ENCODE measurements at places on chromosomes 1 and 21.

DNA sequence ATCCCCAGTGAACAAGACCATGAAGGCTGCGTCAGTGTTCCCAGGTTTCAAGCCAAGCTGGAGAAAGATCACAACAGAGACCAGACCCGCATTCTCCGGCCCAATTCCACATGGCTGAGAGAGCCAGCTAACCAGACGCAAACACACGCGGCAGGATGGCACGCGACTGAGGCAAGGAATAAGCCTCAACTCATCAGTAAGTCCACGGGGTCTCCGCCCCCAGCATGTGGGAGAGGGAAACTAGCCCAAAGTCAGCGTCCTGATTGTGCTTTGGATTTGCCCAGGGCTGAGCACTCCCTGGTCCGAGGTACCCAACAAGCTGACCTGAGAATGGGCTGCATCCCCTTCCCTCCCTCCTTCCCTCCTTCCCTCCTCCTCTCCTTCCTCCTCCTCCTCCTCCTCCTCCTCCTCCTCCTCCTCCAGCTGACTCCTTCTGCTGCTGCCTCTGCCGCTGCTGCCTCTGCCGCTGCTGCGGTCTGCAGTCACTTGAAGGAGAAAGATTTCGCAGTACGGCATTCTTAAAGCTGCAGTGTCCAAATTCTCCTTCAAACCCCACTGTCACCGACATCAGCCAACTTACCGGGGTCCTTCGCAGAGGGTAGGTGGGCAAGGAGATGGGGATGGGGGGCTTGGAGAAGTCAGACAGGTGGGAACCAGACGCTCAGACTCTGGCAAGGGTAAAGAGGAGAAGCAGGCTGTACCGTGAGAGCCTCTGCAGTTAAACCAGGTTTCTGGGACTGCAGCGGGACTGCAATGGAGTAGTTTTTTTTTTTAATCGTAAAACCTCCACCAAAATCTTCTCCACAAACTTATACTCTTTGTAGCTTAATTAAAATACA is 33.0 kb upstream of the H6PD start:
- peak; percentile 49 for DNase-seq

DNA sequence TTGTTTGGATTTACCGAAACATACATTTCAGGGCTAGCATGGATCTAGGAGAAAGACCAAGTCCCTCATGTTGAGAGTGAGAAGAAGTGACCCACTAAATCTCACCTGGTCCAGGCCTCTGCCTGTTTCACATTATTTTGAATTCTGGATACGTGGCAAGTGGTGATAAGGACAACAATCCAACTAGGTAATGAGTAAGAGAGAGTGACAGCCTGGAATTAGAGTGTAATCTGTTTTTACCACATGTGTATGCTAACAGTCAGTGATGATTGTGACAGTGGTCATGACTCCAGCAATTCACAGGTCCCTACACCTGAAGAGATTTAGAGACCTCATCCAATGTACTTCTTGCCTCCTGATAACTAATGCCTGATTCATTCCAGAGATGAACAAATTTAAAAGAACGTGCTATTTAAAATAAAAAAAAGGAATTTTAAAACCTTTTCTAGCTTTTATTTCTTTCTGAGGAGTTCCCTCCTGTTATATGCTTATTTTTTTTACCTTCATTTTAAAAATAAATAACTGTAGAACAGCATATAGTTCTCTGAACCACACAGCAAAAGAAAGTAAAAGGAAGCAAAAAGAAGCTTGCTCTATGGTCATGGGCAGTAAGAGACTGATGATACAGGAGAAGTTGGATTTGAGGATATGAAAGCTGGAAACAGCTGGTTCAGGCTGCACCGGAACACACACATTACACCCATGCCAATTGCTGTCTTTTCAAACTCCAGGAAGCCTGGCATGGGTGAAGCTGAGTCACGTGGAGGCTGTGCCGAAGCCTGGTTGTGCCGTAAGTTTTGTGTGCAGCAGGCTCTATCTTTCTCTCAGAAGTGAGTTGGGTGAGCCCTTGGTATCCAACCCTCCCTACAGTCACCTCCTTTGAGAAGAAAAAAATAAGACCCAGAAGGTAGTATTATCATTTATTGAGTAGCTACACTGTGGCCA is 14.7 kb downstream of the C1orf116 start:
- no peak for DNase-seq

- no peak for DNase-seq
These were observed 240.8 kb upstream of the NR5A2 start for GRCh38 chr1:199786695-199787094.

GRCh38 chr1:211257826-211258225 is 1.3 kb upstream of the RCOR3 start:
- no peak for DNase-seq

GRCh38 chr1:53511933-53512806 is 53.0 kb downstream of the DMRTB1 start:
- DNase-seq = no peak

DNA sequence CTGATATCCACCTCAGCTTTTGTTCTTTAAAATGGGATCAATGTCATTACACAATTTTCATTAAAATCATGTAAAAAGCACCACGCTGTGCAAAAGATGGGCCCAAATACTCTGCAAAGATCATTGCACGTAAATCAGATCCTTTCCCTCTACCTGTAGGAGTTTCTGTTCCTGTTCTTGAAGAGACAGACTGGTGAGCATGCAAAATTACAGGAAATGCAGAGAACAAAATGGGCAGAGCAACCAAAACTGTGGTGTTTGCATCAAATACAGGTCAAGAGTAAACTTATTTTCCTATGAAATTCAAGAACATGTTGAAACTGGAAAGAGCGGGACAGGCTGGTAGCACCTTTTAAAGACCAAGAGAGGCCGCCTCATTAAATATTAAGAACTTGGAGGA is 294.9 kb upstream of the ADGRL2 start:
- no peak for DNase-seq

GRCh38 chr1:189323091-189323490 is 1154.6 kb downstream of the BRINP3 start:
- DNase-seq = no peak

GRCh38 chr1:104671684-104672353 is 922.1 kb downstream of the AMY1C start:
- DNase-seq = no peak

- DNase-seq = no peak
These were observed 34.9 kb upstream of the RUNX3 start for GRCh38 chr1:24964811-24965570.

DNA sequence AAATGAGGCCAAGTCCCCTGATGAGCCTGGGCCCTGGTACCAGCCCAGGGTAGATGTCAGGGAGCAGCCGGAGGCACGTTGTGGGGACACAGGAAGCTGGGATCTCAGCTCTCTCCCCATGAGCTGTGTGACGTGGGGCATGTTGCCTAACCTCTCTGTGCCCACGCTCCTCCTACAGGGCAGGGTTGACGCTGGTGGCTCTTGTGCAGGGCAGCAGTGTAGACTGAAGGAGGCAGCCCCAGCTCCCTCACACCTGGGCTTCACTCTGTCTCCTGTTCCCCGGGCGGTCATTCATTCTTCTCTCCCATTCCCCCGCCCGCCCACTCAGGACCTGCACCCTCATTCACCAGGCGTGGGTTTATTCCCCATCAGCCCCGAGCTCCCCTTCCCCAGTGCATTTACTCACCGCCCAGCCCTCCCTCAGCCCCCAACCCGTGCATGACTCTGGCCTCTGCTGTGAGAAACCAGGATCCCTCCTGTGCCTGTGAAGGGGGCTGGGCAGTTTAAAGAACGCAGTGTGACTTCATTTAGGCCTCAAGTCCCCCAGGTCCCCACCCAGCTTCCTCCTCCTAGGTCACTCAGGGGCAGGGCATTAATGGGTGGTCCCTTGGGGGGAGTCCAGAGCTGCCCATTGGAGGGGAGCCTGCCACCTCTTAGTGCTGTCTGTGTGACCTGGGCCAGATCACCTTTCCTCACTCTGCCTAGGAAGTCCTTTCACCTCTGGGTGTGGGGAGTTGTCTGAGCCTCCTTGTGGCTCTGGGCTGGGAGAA is 285.7 kb downstream of the PTPRU start:
- no peak for DNase-seq

GRCh38 chr1:103265551-103265950 is 157.2 kb upstream of the COL11A1 start:
- DNase-seq = no peak

GRCh38 chr1:99180915-99181314 is 83.4 kb upstream of the PLPPR4 start:
- no peak for DNase-seq

DNA sequence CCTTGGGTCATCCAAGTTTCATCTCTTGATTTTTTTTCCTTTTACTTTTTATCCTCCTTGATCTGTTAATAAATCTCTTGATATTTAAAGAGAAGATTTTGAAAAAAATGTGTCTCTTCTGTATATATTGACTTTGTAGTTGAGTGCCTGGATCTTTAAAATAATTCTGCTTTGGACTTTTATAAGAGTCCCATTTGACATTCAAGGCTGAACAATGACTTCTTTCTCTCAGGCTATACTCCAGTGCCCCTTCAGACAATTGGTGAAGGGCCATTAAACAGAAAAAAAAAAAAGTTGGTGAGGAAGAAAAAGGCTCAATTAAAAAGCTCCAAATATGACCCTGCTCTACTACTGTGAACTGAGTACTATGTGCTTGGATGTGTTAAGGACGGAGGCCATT is 40.9 kb upstream of the CITED4 start:
- no peak for DNase-seq

- DNase-seq = no peak
These were observed 4.3 kb downstream of the PFKL start for GRCh38 chr21:44304011-44304616.

GRCh38 chr1:12587981-12588640 is 29.9 kb downstream of the DHRS3 start:
- DNase-seq = no peak

DNA sequence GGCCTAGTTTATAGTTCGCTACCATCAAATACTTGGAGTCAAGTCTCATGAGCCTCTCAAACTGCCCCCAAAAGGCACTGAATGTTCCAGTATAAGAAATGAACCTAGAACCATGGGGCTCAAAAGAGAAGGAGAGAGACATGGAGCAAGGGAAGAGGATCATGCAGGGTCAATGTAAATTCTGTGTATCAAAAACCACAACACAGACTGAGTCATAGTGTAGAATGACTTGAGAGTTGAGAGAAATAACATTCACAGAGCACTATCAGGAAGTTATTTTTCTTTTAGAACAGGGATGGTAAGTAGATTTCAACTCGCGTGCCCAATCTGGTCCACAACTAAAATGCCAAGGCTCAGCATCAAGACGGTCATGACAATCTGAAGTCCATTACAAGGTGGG is 59.8 kb downstream of the GNG12 start:
- DNase-seq = no peak

- no peak for DNase-seq
These were observed 23.7 kb upstream of the TMEM54 start for GRCh38 chr1:32924881-32925344.

DNA sequence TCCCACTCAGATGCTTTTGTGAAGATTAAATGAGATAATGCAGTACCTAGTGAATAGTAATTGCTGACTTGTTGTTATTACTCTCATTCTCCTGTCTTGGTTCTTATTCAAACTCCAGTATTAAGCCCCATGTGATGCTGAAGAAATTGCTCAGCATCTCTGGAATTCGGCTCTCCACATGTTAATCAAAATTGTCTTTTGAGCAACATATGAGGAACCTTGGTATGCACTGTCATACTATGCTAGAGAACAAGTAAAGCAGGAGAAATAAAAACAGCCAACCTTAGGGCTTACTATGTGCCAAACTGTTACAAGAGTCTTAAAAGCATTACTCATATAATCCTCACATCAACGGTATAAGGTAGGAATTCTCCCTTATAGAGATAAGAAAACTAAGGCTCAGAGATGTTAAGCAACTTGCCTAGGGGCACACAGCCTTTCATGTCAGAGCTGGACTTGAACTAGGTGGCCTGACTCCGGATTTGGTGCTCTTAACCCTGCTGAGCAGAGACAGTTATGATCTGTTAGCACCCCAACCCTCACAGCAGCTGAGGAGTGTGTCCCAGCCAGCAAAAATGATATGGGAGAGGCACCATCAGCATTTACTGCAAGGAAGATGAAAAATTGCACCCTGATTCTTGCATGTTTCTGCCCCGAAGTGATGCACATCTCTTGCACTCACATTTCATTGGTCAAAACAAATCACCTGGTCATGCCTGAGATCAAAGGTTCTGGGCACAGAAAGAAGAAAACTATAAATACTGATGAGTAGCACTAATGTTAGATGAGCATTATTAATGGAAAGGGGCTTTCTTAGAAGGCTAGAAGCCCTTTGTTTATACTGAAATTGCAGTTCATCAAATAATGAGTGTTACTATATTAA is 102.3 kb downstream of the OMA1 start:
- DNase-seq = no peak

GRCh38 chr1:223622132-223622842 is 43.2 kb downstream of the CAPN8 start:
- no peak for DNase-seq

GRCh38 chr1:27779122-27779521 is 6.1 kb downstream of the STX12 start:
- DNase-seq = no peak

DNA sequence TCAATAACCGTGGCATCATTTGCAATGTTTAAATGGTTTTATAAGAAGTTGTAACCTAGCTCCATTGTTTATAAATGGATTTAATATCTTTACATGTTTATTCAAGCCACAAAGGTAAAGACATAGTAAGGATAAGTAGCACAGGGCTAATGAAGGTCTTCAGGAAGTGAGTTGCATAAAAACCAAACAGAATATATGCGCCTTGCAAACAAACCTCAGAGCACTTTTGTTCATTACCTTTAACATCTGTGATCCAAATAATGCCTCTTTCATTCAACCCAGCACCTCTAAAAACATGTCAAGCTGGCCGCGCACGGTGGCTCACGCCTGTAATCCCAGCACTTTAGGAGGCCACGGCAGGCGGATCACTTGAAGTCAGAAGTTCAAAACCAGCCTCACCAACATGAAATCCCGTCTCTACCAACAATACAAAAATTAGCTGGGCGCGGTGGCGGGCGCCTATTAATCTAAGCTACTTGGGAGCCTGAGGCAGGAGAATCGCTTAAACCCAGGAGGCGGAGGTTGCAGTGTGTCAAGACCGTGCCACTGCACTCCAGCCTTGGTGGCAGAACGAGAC is 25.3 kb downstream of the BRINP3 start:
- DNase-seq = no peak

- DNase-seq = peak; percentile 92
These were observed 2.8 kb upstream of the PHC2 start for GRCh38 chr1:33433509-33434362.

DNA sequence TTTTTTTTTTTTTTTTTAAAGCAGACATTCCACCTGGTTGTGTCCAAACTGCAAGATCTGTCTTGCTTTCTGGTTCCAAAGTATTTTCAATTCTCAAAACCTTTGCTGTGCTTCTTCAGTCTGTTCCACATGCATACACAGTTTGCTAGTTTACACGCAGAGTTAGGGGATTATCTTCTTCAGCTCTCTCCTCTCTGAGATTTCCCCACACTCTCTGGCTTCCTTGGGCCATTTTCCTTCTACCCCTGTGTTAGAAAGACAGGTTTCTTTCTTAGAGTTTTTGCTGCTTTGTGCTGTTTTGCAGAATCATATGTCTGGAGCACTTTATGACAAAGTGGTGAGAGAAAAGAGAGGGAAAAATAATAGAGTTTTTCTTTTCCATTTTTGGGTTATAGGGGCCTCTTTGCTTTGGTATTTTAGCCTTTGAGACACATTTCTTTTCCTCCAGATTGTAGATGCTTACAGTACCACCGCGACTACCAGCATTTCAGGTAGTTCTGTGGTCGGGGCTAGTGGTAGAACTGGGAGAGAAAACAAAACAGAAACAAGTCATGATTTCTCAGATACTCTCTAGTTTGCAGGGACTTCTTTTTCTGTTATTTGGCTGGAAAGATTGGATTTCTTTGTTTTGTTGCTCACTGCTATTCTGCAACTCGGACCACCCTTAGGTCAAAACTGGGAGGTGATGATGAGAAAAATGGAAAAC is 66.3 kb downstream of the RABGAP1L start:
- no peak for DNase-seq

All from AG09319 (cell line).